GM23338 (cell line): ENCODE measurements at places on chromosomes 6 and 20.
A peak's percentile ranks its signal among the peaks of the same experiment; 100 is the strongest.

DNA sequence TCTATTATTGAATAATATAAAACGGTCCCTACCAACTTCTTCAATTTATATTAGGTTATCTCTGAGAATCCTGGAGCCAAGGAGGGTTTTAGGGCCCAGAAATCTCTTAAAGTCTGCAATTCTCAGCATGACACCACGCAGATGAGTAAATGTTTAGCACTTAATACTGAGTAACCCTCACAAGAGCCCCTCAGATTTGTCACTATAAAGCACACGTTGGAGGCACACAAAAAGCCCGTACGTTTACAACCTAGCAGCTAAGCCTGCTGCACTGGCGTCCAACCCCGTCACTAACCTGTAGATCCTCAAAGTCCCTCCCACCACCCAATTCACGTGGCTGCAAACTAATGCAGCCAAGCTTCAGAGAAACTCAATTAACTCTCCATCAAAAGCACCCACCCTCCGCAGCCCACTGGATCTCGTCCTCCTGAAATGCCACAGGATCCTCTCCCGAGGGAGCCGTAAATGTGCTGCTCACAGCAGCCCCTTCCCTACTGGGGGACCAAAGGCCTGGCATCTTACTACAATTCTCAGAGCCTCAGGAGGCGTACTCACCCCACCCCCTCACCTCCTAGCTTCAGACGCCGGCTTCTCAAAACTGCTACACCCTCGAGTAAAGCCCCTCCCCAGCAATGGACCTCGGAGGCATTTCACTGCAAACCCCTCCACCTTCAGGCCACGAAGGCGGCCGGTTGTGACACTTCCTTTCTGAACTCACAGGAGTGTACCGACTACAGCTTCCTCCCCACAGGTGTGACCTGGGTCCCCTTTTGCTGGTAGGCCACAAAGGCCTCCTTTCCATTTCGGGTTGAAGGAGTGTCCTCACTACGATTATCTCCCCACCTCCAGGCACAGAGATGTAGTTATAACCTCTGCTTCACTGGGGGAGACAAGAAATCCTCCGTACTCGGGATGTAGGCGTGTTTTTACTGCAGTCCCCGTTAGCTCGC, 909 bp downstream of the CPNE1 start:
- DNase-seq, result peak; percentile 75

DNA sequence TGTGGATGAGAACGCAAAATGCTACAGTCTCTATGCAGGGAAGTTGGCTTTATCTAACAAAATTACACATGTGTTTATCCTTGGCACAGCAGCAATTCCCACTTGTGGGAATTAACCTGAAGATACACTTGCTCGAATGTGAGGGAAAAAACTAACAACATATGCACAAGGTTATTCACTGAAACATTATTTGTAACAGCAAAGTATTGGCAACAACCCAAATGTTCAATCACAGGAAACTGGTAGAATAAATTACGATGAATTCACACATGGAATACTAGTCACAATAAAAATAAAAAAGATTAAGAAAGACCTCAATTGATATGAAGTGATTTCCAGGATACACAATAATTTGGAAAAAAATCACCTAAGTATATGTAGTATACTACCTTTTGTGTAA, 68.1 kb upstream of the OGFRL1 start:
- no peak for DNase-seq

DNA sequence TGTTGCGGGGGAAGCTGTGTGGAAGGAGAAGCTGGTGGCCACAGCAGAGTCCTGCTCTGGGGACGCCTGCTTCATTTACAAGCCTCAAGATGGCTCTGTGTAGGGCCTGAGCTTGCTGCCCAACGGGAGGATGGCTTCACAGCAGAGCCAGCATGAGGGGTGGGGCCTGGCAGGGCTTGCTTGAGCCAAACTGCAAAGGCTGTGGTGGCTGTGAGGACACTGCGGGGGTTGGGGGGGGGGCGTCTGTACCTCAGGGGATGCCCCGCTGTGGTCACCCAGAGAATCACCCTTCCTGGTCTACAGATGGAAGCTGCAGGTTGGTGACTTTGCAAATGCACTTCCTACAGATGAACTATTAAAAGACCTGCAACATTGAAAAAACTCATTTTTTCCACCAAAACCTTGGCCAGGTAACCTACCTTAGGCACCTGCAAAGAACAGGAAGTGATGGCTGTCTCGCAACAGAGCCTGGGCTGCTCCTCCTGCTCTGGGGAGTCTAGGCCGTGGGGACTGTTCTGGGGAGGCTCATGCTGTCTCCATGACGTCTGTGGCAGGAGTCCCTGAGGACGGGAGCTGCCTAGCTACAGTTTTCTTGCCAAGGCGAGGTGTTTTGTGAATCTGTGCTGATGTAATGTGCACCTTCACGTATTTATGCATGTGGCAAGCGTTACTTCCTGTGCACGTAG, 7.3 kb downstream of the NPBWR2 start:
- no peak for DNase-seq

GRCh38 chr6:137351890-137352289, 132.7 kb upstream of the IFNGR1 start:
- no peak for DNase-seq

DNA sequence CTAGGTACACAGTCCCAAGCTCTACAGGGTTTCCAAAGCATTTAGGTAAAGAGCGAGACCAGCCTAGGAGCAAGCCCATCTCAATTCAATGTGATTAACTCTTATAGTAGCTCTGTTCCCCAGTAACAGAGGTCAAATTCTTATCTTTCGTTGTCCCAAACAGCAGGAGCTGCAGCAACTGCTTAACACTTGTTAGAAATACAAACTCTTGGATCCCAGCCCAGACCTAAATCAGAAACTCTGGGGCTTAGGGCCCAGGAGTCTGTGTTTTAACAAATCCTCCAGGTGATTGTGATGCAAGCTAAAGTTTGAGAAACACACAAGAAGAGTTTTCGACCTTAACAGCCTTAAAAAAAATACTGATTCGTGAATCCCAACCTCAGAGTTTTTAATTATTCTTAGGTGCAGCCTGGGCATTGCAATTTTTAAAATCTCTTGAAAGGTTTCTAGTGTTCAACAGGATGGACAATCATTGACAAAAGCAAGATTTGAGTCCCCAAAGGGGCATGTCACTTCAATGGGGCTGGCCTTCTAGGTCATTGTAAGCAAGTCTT, 127.4 kb upstream of the HCRTR2 start:
- DNase-seq, result peak; percentile 17

- DNase-seq, result no peak
Observed at GRCh38 chr6:10526156-10526555, 5.0 kb downstream of the GCNT2 start.

DNA sequence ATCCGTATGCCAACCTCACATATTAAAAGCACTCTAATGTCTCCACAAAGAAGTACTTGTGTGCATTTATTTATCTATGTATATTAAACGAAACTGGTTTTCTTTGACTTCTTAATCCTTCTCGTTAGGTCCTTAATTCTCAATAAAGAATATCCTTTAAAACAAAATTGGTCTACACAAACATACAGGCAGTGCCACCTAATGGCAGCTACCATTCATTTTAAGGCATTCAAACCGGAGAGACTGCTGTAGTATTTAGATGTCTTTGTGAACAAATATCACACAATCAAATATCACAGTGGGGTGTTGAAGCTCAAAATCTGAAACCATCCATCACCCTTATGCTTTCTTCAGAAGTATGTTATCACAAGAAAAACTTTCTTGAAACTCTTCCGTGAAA, 96.6 kb upstream of the IRAK1BP1 start:
- DNase-seq, result peak; percentile 35

DNA sequence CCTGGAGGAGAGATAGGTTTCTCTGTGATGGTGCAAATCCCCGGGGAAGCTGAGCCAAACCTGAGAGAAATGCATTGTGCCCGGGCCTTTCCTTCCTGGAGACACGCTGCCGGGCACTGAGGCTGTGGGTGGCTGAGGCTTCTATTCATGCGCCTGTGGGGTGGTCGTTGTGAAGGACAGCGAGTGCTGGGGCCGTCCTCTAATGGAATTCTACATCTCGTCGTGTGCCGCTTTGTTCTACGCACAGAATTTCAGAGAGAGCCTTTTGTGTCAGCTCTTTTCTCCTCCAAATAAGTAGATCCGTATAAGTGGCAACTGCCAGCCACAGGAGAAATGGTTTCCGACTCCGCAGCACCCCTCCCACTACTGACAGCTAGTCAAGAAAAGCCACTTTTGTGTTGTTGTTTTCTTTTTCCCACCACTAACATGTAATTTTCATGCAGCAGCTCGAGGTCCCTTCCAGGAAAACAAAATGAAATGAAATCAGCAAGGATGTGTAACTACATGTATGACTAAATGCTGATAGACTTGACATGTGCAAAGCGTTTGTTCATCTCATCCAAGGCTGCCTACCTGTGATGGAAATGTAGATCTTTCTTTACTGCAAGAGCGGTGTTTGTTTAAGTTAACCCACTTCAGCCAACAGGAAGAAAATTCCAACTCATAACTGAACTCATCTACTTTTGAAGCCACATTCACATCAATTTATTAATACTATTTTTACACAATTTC, 26.4 kb upstream of the PXDC1 start:
- DNase-seq, result no peak
